Epithelial cell of alveolus of lung (primary cell): ENCODE measurements at places on chromosomes 1 and 21. TPM values are rescaled to one million over a fixed set of nuclear protein-coding genes. Genes with fewer than 3 reads are reported as not detected.

The RGS13 gene
- 0.13 TPM in 1 of 2 replicates, not detected in the other for total RNA-seq

The ZYG11B gene
- total RNA-seq: 27.0 and 34.9 TPM in 2 replicates

The ERICH3 gene
- total RNA-seq: not detected in 2 replicates

The RAB25 gene
- total RNA-seq: 0.80 and 3.4 TPM in 2 replicates

The NDUFV3 gene
- total RNA-seq: 38.8 and 52.4 TPM in 2 replicates

The SPRR2G gene
- not detected in 2 replicates for total RNA-seq

The ZRANB2 gene
- total RNA-seq: 29.5 and 51.7 TPM in 2 replicates

The FBLIM1 gene
- total RNA-seq: 114 and 120 TPM in 2 replicates

The RHD gene
- total RNA-seq: not detected in 2 replicates

The CAMK1G gene
- 3.0 and 10.1 TPM in 2 replicates for total RNA-seq

The MYCL gene
- 0.32 and 0.52 TPM in 2 replicates for total RNA-seq

The PRDM2 gene
- 6.5 and 21.4 TPM in 2 replicates for total RNA-seq

The DCLRE1B gene
- total RNA-seq: 8.6 and 9.6 TPM in 2 replicates

The PCBP3 gene
- 0.65 and 16.0 TPM in 2 replicates for total RNA-seq

The KCNJ15 gene
- total RNA-seq: 0.88 and 4.9 TPM in 2 replicates

The CCDC185 gene
- not detected in 2 replicates for total RNA-seq

The RNU1-4 gene
- total RNA-seq: under 0.01 TPM in 2 replicates

The WNT3A gene
- total RNA-seq: not detected in 2 replicates

The TNNI3K gene
- not detected in 2 replicates for total RNA-seq

The SYCP1 gene
- not detected in 2 replicates for total RNA-seq

The SEC16B gene
- total RNA-seq: 2.1 and 2.3 TPM in 2 replicates

The TNFAIP8L2 gene
- not detected in 2 replicates for total RNA-seq

The DPT gene
- 0.24 and 0.78 TPM in 2 replicates for total RNA-seq

The PAX7 gene
- not detected in 2 replicates for total RNA-seq

The TMEM35B gene
- total RNA-seq: 29.7 and 62.1 TPM in 2 replicates

The UBE2U gene
- total RNA-seq: not detected in 2 replicates

The FAAH gene
- total RNA-seq: 0.65 and 0.72 TPM in 2 replicates
